Ovary (tissue), 10 donors: ENCODE measurements at places on chromosomes 13 and 19.
A peak's percentile ranks its signal among the peaks of the same experiment; 100 is the strongest.

- no peak for DNase-seq
Observed at GRCh38 chr13:29758531-29759114, 91.8 kb downstream of the UBL3 start.

- no peak for DNase-seq
Observed at GRCh38 chr13:59445812-59446211, 717.9 kb downstream of the DIAPH3 start.

DNA sequence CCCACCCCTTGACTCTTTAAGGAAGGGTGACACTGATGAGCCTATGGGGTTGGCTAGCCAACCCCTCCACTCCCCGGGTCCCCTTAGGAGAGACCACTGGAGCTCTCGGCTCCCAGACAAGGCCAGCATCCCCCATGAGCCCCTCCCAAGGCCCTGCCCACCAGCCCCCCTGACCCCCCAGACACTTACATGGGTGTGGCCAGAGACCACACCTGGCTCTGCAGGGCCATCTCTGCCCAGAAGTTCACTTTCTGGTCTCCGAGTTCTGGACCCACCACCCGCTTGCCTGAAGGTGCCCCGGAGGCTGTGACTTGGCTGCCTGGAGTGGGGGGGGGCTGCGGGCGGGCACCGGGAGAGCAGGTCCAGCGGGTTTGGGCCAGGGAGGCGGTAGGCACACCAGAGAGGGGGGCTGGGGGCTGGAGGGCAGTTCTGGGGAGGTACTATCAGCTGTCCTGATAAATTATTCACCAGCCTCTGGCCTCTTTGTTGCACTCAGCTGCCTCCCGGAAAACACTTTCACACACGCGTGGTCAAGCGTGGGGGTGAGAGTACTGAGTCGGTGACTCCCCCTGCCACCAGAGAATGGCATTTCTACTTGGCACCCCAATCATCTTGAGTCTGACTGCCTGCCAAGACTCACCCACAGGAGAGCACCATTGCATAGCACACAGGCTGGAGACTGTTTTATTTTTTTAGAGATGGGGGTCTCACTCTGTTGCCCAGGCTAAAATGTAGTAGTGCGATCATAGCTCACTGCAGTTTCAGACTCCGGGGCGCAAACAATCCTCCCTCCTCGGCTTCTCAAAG is at the start of gene PALM3:
TSS of gene PALM3 (minus strand) at position 326 of the 807 bp plus-strand sequence. CDS start at position 230, 96 bp downstream.
- no peak for DNase-seq

DNA sequence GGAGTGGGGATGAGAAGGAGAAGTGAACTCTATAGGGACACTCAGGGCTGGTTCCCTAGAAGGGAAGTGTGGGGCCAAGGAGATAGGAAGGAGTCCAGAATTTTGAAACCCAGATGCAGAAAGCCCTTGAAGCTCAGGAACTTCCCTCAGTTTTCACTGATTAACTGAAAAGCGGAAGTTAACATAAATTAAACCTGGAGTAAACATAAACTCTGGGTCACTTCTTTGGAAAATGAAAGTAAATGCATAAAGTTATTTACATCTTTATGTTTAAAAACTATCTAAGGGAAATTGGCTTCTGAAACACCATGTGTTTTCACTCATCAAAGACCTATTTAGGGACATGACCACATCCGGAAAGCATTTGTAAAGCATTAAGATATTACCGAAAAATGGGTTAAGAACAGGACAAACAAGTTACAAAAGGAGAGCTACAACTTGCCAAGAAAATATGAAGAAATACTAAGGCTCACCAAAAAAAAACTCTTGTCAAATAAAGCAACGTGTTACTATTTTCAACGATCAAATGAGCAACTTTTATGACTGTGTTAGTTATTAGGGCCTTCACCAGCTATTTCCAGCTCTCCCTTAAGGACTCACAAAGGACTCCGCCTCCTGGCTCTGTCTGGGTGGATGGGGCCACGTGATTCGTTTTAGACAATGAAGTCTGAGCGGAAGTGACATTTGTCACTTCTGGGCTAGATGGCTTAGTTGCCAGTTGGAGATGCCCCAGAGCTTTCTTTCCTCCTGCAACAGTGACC is 439.1 kb upstream of the ZNF507 start:
- peak; percentile 51 for DNase-seq

GRCh38 chr19:38055010-38055409 is 148.0 kb downstream of the SIPA1L3 start:
- DNase-seq: no peak
